SIG-M5 (cell line): ENCODE measurements at places on chromosomes 4 and X.

DNA sequence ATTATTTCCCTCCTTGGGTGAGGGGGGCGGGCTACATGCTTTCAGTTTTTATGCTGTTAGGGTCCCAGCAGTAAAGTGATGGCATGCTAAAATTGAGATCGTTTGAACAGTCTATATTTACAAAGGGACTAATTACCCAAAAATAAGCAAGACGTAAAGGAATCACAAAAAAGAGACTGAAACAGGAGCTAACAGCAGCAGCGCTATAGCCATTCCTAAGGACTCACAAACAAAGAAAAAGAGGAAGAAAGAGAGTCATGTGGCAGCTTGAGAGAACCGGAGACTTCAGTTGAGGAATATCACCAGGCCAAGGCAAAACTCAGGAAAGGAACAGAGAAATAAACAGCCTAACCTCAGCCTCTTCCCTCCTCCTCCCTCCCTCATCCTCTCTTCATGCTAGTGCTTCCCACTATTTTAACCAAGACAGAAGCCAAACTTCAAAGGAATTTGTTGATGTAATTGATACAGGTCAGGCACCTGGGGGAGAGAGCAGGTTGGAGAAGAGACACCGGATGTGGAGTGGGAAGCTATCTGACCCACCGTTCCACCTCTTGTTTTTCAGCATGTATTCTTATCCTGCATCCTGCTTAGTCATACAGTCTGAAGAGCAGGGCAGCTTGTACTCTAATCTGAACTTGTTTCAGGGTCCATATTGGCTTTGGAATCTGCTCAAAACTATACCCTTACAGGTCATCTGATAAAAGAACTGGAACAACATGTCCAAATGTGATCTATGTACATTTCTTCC is 383.7 kb downstream of the NAF1 start:
- no peak for DNase-seq

DNA sequence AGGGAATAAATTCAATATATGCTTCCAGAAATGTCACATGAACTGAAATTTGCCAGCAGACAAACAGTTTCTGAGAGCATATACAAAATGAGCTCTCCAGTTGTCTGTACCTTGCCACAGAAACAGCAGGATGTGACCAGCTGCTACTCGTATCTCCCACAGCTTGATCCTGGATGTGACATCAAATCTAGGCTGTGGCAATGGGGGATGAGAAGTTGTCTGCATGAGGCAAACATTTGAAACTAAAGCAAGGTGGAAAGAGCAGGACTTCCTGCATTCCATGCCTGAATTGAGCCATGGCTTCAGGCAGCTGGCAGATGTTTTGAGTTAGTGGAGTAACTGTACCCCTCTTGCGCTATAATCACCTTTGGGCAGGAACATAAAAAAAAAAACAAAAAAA is 1724.0 kb downstream of the RPA4 start:
- no peak for DNase-seq

- DNase-seq, result no peak
Measured at GRCh38 chr4:104508224-104508623, 13.5 kb upstream of the CXXC4 start.

- DNase-seq, result no peak
Measured at GRCh38 chrX:34873500-34874225, 68.9 kb upstream of the FAM47B start.

- no peak for DNase-seq
Measured at GRCh38 chr4:55795341-55795740, 24.2 kb upstream of the EXOC1L start.

DNA sequence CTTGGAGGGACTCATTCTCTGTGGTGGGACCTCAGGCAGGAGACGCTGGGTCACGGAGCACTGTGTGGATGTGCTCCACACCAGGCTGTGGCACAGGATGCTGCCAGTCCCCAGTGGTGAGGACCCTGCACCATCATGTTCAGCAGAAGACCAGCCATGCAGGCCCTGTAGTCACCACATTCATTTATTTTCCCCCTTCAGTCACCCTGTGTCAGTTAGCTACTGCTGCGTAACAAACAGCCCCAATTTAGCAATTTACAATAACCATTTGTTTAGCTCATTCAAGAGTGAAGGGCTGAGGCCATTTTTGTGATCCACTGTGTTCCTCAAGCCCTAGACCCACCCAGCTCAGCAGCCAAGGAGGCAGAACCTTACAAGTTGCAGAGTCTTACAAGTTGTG is 23.6 kb upstream of the ADRA2C start:
- DNase-seq, result no peak

- DNase-seq, result no peak
Measured at GRCh38 chrX:31225819-31226218, 154.0 kb upstream of the FTHL17 start.

DNA sequence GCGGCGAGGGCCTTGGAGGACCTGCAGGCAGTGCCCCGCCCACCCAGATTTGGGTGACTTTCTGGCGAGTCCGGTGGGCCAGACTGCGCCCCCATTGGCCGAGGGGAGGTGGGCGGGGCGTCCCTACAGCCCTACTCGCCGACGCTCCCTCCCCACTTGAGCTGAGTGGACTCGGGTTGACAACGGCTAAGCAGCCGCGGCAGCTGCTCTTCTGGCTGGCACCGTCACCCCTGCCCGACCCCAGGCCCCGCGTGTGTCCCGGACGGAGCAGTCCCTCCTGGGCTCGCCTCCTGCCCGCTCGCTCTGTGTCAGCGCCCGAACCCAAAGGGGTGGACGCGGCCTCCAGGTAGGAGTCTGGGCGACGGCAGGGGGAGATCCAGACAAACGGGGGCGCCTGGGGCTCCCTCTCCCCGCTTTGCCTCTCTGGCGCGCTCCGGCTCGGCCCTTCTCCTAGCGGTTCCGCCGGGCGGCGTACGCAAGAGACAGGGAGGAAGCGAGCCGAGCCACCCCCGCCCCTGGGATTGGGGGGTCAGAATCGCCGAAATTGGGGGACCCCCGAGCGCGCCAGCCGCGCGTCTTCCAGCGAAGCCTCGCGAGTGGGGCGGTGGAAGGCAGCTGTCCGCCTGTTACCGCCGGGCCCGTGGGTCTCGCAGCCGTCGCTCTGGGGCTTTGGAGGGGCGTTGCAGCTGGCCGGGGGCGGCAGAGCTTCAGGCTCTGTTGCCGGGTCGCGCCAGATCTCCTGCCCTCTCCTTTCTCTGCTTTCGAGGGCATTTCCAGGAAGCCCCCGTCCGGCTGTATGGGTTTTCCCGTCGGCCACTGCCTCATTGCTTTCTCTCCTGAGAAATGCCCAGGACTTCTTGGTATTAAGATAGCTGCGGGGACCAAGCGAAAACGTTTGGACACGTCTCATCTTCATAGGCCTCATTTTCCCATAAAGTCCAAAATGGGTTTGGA is 46.3 kb downstream of the STARD8 start:
- no peak for DNase-seq

DNA sequence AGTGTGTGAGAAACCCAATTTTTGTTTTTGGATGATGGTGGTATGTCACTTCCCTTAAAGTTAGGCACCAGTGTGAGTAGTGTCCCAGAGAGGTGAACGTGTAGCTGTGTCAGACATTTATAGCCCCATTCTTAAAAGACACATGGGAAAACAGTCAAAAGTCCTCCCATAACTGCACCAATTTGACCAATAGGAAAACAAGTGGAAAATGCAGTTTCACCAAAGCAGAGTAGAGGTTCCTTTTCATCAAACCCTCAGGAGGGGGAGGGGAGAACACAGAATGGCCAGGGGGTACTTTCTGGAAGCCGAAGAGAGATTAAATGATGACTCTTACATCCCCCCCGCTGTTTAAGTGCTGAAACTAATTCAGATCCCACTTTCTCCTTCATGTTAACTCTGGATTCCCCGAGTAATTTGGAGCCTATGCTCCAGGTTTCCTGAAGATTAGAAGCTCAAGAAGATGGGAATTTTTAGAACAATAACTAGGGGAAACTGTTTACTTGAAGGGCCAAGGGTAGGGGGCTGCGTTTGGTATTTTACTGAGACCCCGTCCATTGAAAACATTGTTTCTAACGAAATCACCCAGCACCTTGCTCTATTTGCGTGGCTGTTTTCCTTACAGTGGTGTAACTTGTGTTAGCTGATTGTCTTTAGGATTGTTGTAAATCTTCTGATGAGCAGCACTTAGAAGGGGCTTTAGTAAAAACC is 2.1 kb upstream of the LEF1 start:
- DNase-seq, result no peak

DNA sequence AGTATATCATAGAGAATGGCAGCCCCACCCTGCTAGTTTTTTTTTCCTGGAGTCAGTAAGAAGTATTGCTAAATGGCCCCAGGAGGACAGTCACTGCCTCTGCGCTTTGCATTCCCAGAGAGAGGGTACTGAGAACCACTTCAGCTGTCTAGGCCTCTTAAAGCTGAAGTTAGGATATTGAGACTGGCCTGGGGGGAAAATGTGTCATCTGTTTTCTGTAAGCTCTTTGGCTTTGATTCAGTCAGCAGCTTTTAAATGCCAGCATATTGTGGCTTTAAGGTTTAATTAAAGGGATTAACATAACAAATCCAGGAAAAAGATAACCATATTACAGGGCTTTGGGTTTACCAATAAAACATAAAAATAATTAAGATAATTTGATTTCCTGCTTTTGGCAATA is 852.0 kb downstream of the PCDH18 start:
- DNase-seq, result no peak

- DNase-seq, result peak; percentile 4
Measured at GRCh38 chr4:86972997-86973396, 38.2 kb downstream of the AFF1 start.

DNA sequence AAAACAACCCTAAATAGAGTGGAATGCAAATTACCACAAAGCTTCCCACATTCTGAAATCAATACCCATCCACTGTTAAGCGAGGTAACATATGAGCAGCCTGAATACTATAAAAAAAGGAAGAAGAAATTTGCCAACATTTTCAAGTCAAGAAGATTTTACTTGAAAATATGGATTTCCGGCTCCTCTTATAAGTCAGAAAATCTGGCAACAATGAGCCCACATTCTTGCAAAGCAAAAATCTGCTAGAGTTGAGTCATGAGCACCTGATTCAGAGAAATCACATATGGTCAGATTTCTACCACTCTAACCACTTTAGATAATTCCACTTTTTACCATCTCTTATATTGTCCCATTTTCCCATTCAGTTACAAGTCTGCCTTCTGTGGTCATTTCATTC is 395.7 kb downstream of the DTHD1 start:
- DNase-seq, result no peak

DNA sequence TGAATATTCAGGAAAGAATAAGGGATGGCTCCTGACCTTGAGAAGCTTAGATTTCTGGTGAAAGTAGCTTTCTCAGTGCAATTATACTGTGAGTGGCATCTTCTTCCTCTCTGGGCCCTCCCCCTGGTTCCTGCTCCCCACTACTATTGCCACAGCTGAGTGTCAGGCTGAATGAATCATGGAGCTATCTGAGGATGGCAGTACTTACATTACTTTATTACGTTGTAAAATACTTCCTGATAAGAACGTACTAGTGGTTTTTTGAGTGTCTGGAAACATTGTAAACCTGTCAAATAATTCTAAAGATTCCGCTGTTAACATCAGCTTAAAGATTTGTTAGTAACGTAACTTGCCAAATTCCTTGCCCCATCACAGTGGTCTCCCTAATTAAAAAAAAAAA is 36.2 kb downstream of the ARHGAP10 start:
- DNase-seq, result no peak

DNA sequence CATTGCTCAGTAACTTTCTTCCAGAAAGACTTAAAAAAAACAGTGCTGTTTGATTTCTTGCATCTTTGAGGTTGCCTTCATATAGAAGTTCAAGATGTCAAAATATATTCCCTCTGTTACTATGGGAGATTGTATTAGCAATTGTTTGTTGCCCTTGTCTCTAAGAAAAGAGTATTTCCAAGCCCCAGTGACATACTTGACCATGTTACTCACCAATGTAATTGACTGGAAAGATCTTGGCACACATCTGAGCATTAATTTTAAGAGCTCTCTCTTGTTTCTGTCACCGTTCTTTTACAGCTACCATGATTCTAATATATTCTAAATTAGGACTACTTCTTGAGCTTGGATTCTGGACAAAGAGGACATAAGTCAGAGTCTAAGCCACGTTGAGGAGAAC is 902.7 kb upstream of the EPHA5 start:
- no peak for DNase-seq

DNA sequence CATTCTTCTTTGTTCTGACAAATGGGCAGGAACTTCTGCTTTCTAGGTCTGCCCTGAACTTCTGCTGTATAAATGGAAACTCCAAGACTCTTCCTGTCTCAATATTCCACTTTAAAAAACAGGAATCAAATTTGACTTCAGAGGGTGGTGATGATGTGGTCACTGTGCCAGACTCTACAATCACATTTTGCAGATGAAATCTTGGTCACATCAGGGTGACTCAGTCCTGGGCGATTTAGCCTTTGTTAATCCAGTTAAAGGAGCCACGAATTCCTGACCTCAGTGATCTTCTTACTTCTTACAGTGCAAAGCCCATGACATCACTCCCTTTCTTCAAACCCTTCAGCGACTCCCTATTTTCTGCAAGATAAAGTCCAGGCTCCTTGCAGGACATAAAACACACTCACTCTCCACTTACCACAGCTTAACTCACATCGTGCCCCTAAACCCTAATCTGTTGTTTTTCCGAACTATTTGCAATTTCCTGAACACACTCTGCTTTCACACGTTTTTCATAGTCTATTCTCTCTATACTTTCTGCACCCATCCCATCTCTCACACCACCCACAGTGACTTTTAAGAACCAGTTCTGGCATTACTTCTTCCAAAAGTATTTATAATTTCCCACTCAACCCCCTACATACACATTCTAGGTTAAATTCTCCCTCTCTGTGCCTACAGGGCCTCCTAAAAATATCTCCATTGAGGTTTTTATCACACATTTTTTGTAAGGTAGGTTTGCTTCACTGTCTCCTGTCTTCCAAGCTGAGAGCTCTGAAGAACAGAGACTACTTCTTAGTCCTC is 11.1 kb downstream of the GASK1B start:
- DNase-seq, result no peak

DNA sequence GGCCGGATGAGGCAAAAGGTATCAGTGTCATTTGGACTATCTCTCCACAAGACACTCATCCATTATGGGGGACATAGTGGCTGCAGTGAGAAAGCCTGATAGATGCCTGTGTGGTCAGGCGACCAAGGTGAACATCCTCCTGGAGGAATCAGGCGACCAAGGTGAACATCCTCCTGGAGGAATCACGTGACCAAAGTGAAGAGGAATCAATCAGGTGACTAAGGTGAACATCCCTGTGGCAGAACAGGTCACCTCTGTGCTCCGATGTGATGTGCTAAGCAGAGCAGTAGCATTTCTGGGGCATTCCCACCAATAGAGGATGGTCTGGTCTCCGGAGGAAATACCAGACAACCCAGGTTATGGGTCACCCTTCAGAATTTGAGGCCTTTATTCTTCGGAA is 44.0 kb downstream of the RNF212 start:
- no peak for DNase-seq

DNA sequence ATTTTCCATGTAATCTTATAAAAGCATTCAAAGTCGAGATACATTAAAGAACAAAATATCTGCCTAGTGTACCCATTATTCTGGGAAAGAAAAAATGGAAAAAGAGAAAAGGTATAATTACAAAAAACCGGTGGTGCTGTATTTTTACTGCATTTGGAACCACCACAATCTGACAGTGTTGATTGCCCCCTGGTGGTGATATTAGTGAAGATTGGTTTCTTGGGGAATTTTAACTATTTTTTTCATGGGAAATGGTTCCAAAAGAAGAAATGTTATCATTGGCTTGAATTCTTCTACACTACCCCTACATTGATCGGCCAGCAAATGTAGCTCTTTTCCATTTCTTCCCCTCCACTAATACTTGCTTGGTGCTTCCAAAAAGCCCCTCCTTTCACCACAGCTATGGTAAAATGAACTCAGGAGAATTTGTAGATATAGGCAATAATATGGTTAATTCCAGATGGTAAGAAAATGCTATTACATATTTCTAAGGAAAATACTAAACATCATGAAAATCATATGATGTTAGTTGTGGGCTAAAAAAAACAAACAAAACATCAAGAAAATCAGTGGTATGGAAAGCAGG is 50.0 kb downstream of the COX18 start:
- no peak for DNase-seq
